ENCODE measurements at places on chromosomes 6 and 20. TPM values are rescaled to one million over a fixed set of nuclear protein-coding genes. Genes with fewer than 3 reads are reported as not detected.

Gene WFDC12
- not detected for total RNA-seq

Gene IRAK1BP1
- 1.5 TPM for total RNA-seq

Gene PTCHD4
- total RNA-seq = 35.7 TPM

Gene SLC26A8
- not detected for total RNA-seq

Gene TCP11
- not detected for total RNA-seq

Gene LRRN4
- total RNA-seq = 0.20 TPM

Gene PERP
- 26.0 TPM for total RNA-seq

Gene TMC2
- total RNA-seq = not detected
